ENCODE measurements at places on chromosomes 6 and 20.

DNA sequence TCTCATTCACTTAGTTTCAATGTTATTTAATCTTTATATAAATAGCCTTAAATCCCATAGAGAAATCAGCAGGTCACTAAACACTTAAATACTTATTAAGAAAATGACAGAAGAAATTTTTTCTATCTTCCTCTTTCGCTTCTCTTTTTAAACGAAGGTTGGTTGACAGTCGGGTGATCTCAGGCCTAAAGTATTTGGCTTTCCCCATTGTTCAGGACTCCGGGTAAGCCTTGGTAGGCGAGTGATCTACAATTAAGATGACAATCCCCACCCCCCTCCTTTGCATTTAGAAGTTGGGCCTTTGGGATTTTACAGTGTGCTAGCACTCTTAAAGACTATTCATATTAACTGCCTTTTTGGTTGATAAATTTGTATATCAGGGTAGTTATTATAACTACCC lies 19.7 kb upstream of the UTRN start:
- DNase-seq, result no peak

- DNase-seq, result no peak
Observed at GRCh38 chr20:47276851-47277534, 79.5 kb downstream of the ZMYND8 start.

- DNase-seq, result no peak
Observed at GRCh38 chr6:20717743-20718142, 183.5 kb downstream of the CDKAL1 start.

GRCh38 chr6:14178083-14178445 lies 60.5 kb downstream of the CD83 start:
- DNase-seq, result no peak

DNA sequence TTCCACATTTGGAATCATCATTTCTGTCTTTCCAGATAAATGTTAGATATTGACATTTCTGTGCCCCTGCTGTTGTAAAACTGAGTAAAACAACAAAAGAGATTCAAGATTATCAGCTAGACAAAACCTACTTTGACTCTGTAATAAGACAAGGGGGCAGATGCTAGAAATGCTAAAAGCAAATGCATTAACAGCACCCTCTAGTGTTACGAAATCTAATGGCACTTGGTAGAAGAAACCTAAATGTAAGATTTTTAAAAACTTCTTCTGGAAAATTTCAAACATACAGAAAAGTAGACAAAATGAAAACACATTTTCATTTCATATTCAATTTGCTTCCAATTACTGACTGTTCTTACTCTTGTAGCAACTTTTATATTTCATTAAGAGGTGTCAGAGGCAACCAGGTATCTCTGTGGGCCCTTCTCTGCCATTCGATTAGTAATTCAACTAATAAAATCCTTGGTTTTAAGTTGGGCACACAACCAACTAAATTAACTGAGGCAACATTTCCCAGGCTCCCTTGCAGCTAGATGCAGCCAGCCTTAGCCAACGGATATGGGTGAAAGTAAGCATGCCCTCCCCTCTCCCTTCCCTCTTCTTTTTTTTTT lies 45.0 kb downstream of the SLC23A2 start:
- no peak for DNase-seq

DNA sequence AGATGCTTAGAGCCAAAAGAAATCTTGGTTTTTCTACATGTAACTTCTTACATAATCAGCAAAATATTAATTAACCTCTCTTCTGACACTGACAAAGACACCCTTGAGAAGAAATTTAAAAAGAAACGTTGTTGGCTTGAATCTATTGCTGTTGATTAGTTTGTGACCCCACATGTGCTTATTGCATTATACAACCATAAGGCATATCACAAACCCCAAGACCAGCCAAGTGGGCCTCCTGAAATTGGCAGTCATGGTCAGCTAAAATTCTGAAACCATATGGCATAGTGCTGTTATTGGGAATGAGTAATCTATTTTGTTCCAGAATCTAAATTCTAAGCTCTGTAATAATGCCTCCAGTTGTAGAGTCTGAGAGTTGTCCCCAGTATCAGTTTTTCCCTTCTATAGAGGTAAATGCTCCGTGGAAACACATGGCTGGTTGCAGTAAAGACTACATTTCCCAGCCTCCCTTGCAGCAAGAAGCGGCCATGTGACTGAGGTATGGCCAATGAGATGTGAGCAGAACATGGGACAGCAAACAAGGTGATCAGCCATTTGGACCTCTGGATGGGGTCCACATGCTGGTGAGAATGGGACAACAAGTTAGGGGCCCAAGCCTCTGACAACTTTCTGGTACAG lies 42.3 kb upstream of the PTPN1 start:
- no peak for DNase-seq

DNA sequence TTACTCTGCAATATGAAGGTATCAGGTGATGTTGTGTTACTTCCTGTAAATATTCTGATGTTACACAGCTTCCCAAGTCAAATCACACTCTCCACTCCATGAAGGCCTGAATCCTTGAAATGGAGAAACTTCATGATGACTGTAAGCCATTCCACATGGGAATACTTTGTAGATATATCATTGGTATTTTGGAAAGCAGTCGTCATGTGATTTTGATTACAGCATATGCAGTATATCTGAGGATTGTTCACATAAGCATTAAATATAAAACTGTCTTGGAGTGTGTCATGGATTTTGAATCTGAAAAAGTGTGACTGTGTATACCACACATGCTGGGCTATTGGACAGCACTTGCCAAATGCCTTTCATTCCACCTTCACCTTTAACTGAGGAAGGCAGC lies 118.3 kb upstream of the EXOC2 start:
- DNase-seq, result no peak

GRCh38 chr6:3715285-3715684 lies 36.2 kb downstream of the PXDC1 start:
- no peak for DNase-seq

- DNase-seq, result no peak
Observed at GRCh38 chr6:85195243-85195642, 254.6 kb upstream of the NT5E start.

- DNase-seq, result no peak
Observed at GRCh38 chr6:53854843-53855567, 60.2 kb downstream of the LRRC1 start.

DNA sequence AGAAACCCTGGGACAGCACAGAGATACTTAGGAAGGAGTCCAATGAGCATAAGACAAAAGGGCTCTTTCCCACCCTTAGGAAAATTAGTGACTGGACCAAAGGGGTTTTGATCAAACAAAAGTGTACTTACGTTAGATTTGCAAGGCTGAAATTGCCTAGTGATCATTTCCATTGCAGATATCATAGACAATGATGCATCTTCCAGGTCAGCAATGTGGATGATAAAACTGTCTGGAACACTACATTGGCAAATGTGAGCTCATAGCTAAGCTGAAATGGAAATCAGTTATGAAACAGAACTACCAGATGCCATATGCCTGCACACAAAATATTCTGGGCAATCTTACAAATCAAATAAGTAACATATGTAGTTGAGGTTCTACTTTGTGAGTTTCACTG lies 34.0 kb downstream of the LY86 start:
- DNase-seq, result no peak

GRCh38 chr20:1107176-1107575 lies 11.2 kb upstream of the PSMF1 start:
- DNase-seq, result no peak

- no peak for DNase-seq
Observed at GRCh38 chr6:20948556-20948955, 414.3 kb downstream of the CDKAL1 start.

DNA sequence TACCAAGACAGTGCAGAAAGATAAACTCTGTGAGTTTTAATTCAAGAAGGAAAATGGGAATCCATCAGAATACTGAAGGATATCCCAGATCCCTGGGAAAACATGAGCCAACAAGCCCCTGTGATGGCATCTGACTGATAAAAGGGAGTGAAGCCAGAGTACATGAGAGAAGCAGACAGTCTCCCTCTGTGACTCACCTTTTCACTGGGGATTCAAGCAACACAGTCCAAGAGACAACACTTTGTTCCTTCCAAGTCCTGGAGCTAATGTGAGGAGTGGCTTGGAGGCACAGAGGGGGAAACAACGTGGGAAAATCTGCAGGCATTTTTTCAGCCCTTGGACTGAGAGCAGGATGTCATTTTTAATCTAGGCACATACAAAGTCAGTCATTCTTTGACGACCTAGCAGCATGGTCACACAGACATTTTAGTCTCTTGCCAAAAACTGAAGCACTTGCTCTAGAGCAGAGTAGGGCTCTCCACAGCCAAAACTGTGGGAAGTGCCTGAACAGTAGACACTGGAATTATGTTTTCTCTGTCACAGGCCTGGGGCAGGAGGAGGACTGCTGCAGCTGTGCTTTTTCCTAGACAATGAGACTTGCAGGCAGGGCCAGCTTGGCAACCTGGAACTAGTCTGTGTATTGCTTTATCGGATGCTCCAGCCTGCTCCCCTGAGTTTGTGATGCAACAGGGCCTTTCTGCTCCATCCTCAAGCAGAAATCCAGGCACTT lies 465.0 kb upstream of the GJE1 start:
- no peak for DNase-seq
